GM04504 (cell line): ENCODE measurements at places on chromosomes 4 and X.
A peak's percentile ranks its signal among the peaks of the same experiment; 100 is the strongest.

DNA sequence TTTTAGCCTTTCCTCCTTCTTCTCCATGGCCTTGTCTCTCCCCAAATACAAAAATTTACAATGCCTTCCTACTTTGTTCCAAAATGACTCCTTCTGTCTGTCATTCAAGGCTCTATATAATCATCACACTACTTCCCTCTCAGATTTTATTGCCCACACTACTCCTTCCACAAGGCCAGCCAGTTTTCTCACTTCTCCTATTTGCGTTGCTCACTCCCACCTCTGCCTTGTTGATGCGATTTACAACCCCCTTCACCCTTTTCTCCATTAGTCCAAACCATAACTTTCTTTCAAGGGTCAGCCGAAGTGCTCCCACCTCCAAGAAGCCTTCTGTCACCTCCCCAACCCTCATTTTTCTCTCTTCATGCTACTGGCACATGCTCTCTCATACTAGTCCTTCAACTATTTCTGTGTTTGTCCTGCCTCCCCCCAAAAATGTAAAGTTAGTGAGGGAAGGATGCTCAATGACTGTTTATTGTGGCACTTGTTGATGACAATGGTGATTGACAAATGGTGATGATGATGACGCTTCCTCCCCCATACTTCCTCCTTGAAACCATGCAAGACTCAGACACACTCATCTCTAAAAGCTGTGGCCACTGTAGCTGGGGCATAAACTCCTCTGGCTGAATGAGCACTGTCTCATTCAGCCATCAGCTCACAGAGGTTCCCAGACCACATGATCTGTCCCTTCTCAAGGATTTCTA lies 2.7 kb upstream of the XKRX start:
- no peak for DNase-seq

- DNase-seq, result no peak
Measured at GRCh38 chr4:85837439-85837733, 362.4 kb downstream of the ARHGAP24 start.

- peak; percentile 62 for DNase-seq
Measured at GRCh38 chrX:138917781-138918180, 206.3 kb upstream of the FGF13 start.

GRCh38 chr4:176300036-176300435 lies 19.7 kb upstream of the SPCS3 start:
- no peak for DNase-seq

DNA sequence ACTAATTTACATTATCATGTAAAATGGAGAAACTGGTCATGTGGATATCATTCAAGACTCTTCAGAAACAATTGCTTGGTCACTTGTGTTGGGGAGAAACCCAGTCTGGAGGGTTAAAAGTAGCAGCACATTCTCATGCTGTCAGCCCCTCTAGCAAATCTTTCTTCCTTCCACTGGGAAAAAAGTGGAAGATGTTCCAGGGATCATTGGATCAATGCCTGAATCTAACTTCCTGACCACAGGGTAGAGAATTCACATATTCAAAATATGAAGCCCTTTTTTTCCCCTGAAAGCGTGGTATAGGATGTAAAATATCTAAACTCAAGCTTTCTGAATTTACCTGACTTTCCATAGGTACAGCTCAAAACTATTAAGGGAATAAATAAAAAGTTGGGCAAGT lies 98.0 kb downstream of the CXCL13 start:
- DNase-seq, result no peak

- DNase-seq, result no peak
Measured at GRCh38 chr4:2364654-2365053, 53.8 kb downstream of the ZFYVE28 start.

GRCh38 chr4:70158576-70158975 lies 4.5 kb downstream of the PRR27 start:
- no peak for DNase-seq

DNA sequence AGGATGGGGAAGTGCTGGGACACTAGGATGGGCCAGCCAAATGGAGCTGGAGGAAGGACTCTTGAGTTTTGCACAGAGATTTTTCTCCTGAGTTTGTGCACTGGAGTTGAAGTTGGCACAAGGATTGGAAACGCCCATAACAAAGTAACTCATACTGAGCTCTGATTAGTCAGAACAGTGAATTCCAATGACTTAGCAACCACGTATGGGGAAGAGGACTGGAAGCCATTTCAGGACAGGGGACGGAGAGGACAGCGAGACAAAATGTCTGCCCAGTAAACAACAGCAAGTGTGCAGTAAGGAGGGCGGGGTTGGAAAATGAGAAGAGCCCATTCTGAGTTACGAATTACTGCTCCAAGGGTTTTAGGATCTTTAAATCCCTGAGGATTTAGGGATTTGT lies 5.9 kb downstream of the RIPPLY1 start:
- no peak for DNase-seq

DNA sequence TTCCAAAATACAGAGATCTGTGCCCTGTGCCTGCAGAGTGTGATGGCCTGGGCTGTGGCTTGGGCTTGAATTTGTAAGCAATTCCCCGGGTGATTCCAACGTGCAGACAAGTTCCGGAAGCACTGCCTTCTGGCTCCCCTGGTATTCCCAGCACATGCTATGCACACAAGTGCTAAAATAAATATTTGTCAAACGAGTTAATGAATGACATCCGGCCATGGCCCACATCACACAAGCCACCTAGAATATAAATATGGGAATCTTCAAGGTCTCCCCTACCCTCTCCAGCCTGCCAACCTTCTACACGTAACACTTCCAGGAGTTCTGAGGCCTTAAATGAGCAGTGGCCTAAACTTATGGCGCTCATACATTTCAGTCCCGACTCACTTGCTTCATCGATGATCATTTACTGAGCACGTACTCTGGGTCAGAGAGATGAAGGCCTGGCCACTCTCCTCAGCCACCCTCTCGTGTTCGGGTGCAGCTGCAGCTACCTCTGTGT lies 21.3 kb downstream of the DCTD start:
- DNase-seq, result no peak

DNA sequence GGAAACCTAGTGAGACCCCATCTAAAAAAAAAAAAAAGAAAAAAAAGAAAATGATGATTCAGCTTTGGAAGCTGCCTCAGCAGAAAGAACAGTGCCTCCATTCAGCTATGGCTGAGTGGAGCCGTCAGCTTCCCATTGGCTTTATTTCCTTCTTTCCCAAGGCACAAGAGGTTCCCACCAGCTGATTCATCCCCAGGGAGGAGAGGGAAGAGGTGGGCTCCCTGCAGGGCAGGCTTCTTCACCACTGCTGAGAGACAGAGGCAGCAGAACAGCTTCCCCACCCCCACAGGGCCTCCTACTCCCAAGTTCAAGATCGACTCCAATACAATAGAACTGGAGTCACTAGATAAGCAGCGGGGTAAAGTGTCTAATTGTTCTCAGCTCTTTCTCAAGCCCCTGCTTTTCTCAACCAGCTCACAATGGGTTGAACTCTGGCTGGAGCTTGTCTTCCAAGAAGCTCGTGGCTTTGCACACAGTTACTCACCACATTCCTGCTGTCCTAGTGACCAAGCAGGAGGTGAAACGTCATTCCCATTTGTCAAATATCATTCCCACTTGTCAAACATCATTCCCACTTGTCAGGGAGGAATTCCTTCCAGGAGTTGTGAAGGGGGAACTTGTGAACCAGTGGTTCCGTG lies 47.8 kb downstream of the FHDC1 start:
- DNase-seq, result no peak

GRCh38 chrX:130789793-130790192 lies 113.2 kb downstream of the ENOX2 start:
- no peak for DNase-seq

DNA sequence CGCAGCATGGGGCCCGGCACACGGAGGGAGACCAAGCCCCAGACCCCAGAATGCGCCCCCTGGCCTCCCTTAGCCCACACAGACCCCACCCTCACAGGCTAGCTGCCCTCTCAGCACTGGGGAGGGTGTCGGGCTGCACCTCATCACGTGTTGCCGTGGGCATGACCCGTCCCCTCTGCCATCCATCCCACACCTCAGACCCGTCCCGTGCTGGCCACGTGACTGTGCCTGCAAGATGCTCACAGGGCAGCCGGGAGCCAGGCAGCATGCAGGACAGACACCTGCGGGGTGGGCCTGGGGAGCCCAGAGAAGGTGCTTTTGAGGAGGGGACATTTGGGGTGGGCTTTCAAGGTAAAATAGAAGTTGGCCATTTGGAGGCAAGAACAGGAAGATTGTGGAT lies 4.8 kb downstream of the MSANTD1 start:
- DNase-seq, result no peak

DNA sequence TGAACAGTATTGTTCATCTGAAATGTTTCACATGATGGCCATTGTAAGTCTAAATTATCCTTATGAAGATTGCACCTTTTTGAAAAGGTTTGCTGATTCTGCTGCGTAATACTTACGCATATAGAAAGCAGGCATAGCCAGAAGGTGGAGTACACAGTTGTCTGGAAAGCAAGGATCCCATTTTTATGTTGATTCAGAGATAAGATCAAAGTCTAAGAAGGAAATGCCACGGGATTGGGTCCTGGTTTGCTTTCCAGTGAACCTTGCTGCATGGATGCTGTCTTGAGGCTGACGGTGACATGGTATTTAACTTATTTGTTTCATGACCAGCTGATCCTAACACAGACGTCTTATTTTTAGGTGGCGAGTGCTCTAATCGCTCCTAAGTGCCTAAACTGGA lies 15.5 kb downstream of the MAGEA9B start:
- DNase-seq, result no peak

DNA sequence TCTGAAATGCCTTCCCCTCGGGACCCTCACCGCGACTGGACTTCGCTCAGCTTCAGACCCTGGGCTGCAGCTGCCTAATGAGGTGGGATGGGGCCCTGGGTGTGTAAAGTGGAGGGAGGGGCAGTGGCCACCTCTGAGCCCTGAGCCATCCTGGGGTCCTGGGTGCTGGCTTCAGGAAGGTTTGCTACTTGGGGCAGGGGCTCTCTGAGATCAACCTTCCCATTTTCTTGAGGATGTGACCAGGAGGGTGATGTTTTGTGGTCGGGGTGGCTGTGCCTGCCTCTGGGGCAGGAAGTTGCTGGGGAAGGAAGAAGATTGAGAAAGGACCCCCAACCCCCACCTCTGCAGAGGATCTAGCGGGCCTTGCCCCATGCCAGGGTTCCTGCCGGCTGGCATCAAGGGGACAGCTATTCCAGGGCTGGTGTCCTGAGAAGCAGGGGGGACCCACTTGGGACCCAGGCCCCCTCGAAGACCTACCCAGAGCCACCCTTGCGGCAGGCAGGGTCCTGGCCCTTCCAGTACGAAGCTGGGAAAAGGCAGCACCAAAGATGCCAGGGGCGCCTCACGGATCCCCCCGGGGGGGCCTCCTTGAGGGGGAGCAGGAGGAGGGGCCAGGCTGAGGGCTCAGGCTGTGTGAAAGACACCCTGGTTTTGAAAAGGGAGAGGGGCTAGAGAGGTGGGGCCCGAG lies 6.5 kb downstream of the SH3BP2 start:
- no peak for DNase-seq

DNA sequence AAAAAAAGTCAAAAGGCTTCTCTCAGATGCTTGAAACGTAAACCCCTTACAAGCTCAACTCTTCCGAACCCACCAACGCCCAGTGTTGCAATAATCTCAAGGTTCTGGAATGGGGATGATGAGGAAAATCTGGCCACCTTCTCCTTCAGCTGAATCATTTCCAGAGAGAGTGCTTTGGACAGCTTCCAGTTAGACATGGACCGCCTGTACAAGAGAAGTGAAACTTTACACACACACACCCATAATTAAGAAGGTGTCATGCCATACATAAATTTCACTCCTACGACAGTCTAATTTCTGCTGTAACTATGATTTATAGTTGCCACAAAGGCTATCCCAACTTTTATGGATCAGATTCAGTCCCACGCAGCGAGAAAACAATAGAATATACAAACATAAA lies 72.3 kb downstream of the PRKG2 start:
- DNase-seq, result peak; percentile 67

DNA sequence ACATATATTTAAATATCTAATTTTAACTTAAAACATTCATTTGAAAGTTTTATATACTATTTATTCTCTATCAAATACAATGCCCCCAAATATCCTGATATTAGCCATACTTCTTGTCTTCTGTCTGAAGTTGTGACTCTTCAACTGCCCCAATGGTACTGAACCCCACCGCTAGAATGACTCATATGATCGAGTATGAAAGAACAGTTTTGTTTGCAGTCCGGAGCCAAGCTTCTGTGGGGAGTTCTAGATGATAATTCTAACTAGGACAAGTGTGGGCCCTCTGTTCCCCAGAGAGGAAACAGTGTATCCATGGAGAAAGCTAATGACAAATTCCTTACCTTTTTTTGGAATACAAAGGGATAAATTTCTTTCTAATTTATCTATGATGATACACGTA lies 24.7 kb upstream of the CT47A1 start:
- no peak for DNase-seq

DNA sequence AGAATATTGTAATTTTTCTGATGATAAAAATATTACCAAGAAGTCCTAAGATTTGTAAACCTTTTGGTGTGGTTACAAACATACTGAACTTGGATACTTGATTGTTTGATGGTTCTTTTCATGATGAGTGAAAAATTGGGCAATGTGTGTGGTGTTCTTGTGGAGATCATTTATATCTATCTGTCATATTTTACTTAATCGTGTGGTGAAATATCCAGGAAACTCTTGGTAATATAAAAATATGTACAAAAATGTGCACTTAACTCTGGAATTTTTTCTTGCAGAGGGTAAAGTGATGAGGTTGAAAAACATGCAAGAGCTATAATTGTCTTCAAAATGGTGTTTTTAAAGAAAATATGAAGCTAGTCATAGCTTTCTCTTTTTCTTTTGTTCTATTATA lies 2.8 kb downstream of the DCUN1D4 start:
- no peak for DNase-seq

DNA sequence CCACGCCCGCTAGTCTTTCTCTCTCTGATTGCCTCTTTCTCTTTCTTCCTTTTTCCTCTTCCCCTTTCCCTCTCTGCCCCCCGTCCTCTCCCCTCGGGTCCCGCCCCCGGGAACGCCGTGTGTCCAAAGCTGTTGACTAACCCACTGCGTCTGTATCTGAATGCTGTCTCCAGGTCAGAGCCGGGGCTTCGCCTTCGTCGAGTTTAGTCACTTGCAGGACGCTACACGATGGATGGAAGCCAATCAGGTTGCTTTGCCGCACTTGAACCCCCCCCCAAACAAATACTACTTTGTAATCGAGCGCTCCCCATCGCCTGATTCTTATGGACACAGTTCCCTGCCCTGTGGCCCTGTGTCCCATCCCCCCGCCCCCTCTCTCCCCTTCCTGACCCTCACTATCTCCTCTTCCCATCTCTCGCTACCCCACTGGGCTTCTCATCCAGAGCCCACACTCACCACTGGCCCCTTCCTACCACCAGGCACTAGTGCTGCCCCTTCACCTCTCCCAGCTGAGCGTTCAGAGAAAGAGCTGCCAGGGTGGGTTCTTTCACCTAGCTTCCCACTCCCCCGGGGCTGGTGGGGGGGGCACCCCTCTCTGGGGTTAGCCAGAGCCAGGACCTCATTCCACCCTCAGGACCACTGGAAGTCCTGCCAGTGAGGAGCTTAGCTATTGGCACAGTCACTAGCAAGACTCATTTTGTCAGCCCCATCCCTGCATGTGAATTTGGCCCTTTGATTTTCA lies 18.6 kb upstream of the UBA1 start:
- no peak for DNase-seq

GRCh38 chr4:16122308-16122711 lies 38.5 kb upstream of the PROM1 start:
- no peak for DNase-seq

- no peak for DNase-seq
Measured at GRCh38 chr4:44931720-44932119, 205.4 kb upstream of the GNPDA2 start.
